ENCODE measurements at places on chromosomes 5 and 9. TPM values are rescaled to one million over a fixed set of nuclear protein-coding genes. Genes with fewer than 3 reads are reported as not detected.

The LCN15 gene
- total RNA-seq, result not detected

The SLC6A3 gene
- not detected for total RNA-seq

The KIF24 gene
- 1.1 TPM for total RNA-seq

The WHRN gene
- 0.76 TPM for total RNA-seq

The SLC6A18 gene
- total RNA-seq, result not detected

The HMCN2 gene
- total RNA-seq, result not detected

The CDHR2 gene
- not detected for total RNA-seq

The FGD3 gene
- not detected for total RNA-seq

The DOCK8 gene
- not detected for total RNA-seq

The LRRTM2 gene
- 0.11 TPM for total RNA-seq

The C9orf153 gene
- total RNA-seq, result not detected

The IFNA21 gene
- not detected for total RNA-seq

The NFIB gene
- 5.3 TPM for total RNA-seq

The ZFP2 gene
- total RNA-seq, result 1.8 TPM

The TAF11L10 gene
- total RNA-seq, result not detected

All from GM23248 (cell line).